Activated T-cell treated with anti-CD3 and anti-CD28 coated beads for 4 hours (primary cell): ENCODE measurements at places on chromosomes 3 and 15.
A peak's percentile ranks its signal among the peaks of the same experiment; 100 is the strongest.

DNA sequence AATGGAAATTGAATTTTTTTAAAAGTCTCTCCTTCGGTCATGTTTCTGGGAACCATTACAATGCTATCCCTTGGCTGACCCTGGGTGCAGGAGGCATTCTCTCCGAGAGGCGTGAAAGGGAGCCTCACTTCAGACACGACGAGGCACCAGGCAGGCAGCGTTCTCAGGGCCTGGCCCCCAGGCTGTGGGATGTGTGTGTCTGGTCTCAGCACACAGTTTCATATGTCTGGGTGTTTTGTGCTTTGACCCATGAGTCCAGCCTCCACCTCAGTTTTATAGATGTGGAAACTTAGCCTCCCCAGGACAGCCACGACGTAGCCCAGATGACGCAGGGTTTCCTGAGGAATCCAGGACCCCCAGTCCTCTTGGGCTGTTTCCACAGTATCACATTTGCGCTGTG is 34.0 kb downstream of the FGD5 start:
- no peak for DNase-seq

- DNase-seq: no peak
These were observed 216.7 kb downstream of the ABHD5 start for GRCh38 chr3:43907508-43907858.

DNA sequence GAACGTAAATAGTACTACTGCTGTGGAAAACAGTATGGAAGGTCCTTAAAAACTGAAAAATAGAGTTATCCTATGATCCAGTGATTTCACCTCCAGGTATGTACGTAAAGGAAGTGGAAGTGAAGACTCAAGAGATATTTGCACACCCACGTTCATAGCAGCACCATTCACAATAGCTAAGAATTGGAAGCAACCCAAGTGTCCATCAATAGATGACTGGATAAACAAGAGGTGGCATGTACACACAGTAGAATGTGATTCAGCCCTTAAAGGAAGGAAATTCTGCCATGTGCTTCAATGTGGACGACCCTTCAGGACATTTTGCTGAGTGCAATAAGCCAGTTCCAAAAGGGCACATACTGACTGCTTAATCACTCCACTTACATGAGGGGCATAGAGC is 188.3 kb downstream of the APBA2 start:
- no peak for DNase-seq

DNA sequence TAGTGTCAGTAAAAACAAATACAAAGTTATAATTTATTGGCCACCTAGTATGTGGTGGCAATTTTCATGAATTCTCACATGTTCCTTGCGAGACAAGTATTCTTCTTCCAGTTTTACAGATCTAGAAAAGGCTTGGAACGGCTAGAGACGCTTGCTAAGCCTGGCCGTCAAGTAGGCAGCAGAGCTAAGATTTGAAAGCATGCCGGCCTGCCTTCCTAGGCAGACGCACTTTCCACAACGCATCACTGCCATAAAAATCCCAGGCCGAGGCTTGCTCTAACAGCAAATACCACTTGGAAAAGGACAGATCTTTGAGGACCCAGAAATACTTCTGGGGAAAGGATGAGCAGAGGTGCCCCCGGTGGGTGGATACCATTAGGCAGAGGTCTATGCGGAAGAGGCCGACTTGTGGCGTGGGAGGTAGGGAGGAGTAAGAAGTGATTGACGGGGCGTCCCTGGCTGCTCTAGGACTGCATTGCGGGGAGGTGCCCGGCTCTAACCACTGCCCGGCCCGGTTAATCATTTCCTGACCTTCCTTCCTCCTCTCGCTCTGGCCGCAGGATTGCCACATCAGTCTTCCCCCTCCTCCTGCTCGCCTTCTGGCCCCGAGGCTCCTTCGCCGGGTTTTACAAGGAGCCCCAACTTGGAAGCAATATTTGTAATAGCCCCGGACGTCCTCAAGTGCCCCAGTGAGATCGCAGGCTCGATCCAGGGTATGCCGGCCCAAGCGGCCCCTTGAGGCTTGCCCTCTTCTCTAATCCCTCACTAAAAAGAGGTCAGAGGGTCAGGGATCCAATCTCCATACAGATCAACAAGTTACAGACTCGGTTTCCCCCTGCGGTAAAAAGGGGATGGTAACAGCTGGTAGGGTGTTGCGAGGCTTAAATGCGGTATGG is 1.3 kb upstream of the USP3 start:
- DNase-seq: peak; percentile 64

GRCh38 chr15:99437315-99438223 is 128.2 kb upstream of the MEF2A start:
- DNase-seq: no peak

- DNase-seq: no peak
These were observed 55.9 kb downstream of the IFT80 start for GRCh38 chr3:160343132-160343531.

GRCh38 chr15:35279811-35280210 is 194.7 kb upstream of the NANOGP8 start:
- no peak for DNase-seq

DNA sequence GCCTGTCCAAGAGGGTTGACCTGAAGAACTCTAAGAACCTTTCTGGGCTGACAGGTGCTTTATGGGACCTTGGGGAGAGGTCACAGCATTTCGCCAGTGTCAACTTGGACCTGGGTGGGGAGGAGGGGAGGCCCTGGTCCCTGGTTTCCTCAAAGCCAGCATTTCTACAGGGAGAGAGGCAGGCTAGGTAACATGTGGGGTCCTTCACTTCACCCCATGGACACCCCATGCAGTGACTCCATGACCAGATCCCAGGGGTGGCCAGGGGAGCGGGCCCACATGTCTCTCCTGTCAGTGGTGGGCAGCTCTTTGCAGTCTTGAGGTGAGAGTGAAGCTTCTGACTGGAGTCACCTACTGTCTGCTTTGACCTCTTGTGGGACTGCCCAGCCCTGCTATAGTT is 35.8 kb downstream of the GOLGA6L10 start:
- no peak for DNase-seq

DNA sequence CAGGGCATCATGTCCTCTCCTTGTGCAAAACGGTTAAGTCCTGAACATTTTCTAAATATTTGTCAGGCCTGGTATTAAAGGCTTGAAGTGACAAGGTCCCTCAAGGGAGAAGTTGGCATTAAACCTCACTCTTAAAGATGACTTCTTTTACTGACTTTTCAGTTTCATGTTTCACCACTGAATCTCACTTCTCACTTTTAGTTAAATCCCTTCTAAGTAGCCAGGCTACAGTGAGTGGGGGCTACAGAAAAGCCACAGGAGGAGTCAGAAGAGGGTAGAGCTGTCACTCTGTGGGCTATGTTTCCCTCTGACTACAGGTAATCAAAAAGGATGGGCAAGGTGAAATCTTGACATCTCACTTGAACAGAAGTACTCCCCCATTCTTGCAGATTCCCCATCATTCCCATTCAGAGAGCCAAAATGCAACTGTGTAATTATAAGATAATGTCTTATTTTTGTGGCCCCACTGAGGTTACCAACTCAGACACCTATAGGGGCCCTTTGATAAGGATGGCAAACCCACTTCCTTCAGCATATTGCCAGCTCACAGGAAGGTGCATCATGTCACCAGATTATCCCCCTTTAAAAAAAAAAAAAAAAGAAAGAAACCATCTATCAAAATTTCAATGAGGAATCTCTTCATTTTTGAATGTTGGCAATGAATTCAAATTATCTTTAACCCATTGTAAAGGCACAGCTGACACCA is 790.1 kb upstream of the CFAP20DC start:
- no peak for DNase-seq

DNA sequence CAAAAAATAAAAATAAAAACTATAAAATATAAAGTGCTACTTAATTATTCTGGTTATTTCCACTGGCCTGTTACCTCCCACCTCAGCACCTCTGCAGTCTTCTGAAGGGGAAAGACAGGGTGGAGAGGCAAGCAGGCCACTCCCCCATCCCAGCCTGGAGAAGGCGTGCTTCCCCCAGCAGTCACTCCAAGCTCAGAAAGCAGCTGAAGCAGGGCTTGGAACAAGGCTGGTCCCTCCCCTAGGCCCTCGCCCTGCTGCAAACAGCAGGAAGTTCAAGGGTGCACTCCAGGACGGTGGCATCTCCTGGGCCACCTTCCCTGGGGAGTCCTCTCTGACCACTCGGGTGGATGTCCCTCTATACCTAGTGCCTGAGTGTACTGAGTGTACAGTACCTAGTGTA is 21.4 kb downstream of the CACNA2D2 start:
- DNase-seq: no peak

DNA sequence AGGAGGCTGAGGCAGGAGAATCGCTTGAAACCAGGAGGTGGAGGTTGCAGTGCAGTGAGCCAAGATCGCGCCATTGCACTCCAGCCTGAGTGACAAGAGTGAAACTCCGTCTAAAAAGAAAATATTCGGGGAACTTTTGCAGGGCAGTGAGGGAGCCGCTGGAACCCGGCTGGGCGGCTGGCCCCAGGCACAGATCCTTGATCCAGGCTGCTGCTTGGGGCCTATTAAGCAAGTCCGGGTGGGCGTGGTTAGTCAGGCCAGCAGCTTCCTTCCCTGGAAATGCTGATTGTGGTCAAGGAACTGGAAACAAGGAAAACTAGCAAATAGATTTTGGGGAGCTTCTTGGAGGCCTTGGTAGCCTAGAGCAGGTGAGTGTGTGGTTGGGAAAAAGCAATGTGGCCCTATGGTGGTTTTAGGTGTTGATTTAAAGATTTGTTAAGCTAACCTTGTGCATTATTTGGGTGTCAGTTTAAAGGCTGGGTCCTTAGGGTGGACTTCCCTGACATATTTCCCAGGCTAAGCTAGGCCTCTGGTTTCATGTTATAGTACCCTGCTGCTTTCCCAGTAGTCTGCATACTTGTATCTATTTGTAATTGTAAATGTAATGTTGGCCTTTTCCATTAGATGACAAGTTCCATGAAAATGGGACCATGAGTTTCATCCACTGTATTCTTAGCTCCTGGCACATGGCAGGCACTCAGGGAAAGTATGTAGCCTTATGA is 17.7 kb upstream of the SNX22 start:
- DNase-seq: no peak

- DNase-seq: no peak
These were observed 75.6 kb downstream of the VPS8 start for GRCh38 chr3:184887574-184887973.

DNA sequence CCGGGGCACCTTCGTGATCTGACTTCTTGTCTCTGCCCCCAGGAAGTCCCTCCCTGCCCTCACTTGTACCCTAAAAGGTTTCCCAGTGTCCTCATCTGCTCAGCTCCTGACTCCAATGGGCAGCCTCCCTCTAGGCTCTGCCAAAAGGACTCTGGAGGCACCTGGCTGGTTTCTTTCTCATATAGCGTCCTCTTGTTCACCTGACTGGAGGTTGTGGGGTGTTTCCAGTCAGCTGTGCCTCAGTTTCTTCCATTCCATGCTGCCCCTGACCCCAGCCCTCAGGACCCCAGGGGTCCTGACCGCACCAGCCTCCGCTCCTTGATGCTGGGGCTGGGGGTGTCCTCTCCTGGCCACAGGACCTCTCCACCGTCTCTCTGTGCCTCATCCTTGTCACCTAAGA is 2.5 kb downstream of the PRR23E start:
- no peak for DNase-seq

GRCh38 chr3:157753787-157754136 is 250.5 kb upstream of the VEPH1 start:
- DNase-seq: no peak

DNA sequence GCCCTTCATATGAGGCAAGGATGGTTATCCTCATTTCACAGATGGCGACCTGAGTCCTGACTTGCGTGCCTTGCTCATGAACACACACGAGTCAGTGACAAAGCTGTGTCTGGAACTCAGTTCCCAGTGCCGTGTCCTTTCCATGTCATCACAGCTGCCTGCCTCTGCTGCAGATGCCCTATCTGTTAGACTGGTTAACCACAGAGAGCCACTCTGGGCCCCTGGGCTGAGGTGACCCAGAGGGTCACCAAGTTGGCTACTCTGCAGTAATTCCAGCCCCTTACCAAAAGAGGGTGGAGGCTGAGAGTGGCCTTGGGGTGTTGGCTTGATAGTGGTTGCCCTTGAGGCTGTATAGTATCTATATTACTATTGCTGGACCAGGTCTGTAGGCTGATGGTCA is 41.0 kb downstream of the RAB11A start:
- DNase-seq: no peak

GRCh38 chr3:54875596-54876268 is 52.1 kb downstream of the LRTM1 start:
- DNase-seq: no peak

GRCh38 chr15:68679961-68680371 is 101.2 kb downstream of the CORO2B start:
- no peak for DNase-seq

GRCh38 chr15:99239545-99240198 is 9.7 kb downstream of the TTC23 start:
- DNase-seq: no peak

DNA sequence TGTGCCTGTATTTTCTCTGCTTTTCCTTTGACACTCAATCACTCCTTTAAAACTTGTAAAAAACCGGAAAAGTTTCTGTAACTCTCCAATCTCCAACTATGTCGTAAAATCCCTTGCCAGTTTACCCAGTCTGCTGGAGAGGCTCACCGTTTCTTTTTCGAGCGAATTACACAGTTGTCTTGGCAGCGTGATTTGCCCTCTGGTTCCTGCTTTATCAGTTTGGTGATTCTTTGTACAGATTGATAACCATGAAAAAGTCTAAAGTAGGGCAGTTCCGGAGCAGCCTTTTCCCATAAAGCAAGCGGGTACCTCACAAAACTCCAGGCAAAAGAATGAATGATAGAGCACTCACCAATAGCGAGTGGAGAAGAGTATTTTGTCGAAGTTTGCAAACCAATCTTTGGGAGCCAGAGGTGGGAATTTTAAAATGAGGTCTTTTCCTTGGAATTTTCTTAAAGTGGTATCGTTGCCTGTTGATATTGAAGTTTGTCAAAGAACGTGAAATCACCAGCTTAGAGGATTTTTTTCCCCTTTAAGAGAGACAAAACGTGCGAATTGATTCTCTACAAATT is at the start of gene TTC23:
TTC23 (minus strand) TSS at position 312 of the 572 bp plus-strand sequence. CDS start 20,869 bp downstream, outside the sequence.
- no peak for DNase-seq

DNA sequence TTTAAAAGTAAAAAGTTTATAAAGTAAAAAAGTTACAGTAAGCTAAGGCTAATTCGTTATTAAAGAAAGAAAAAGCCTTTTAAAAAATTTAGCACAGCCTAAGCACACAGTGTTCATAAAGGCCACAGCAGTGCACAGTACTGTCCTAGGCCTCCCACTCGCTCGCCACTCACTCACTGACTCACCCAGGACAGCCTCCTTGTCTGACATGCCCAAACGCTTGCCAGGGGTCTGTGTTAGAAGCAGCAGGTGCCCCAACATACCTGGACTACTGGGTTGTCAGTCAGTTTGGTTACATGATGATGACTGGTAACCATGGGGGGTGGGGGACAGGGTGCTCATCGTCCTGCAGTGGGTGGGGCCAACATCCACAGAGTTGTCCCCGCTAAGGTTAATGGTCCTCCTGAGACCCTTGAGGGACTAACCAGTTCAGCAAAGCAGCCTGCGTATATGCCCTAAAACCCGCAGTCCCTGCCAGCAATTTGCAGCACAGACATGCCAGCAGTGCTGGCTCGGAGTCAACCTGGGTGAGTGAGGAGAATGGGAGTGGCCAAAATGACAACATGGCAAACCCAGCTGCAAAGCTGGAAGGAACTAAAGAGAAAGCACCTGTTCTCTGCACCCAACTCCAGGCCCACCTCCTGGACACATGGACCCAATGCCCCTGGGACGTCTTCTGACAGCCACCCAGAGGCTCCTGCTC is 49.2 kb downstream of the CYFIP1 start:
- DNase-seq: no peak
